ENCODE measurements at places on chromosomes 5 and 9.

- DNase-seq, result no peak
These were observed 77.9 kb upstream of the KLF9 start for GRCh38 chr9:70492319-70492777.

GRCh38 chr9:107000218-107000617 lies 137.3 kb downstream of the ZNF462 start:
- DNase-seq, result no peak

GRCh38 chr5:160461378-160461777 lies 39.7 kb downstream of the PTTG1 start:
- no peak for DNase-seq

DNA sequence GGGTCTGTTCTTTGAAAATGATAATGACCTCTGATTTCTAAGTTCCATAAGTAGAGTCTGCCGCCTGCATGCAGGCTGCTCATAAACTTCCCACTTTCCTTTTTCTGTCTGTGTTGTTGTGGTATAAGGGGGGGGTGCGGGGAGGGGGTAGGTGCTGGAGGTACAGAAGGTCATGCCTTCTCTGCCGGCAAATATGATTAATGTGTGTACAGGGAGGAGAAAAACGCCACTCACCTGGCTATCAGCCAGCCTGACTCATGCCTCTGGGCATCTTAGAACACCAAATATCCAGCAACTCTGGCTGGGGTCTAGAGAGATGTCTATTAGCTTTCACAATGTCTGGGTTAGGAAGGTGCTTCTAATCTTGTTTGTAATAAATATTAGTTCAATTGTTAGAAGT lies 128.3 kb downstream of the EFNA5 start:
- no peak for DNase-seq

- no peak for DNase-seq
These were observed 51.7 kb upstream of the SEMA6A start for GRCh38 chr5:116626272-116626723.

- DNase-seq, result no peak
These were observed 219.9 kb upstream of the TMEM161B start for GRCh38 chr5:88488561-88488960.

- DNase-seq, result no peak
These were observed 9.9 kb downstream of the ZNF618 start for GRCh38 chr9:113886026-113886369.

DNA sequence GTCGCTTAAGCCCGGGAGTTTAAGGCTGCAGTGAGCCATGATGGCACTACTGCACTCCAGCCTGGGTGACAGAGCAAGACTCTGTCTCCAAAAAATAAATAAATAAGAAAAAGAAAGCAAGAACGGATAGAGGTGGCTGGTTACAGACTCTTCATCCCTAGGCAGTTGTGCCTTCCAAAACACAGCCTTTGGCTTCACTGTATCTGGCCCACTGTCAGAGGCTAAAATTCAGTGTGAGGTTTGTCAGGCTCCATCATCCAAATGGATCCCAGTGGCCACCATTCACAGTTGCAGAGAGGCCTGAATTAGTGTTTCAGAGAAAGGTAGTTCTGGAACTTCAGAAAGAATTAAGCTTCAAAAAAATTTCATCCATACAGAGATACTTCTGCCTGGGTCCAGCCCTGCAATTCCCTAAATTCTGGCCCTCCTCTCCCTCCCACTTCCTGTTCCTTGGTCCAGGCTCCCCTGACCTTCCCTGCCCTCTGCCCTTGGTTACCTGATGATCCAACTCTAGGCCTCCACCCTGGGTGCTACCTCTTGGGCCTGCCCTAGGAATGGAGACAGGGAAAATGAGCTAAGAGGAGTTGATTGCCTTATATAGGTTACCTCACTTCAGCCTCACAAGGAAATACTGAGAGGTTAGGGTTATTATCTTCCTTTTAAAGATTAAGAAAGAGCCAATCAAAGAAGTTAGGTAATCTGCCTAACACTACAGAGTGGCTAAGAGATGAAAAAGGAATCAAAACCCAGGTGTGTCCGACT lies 97.2 kb upstream of the SLC44A1 start:
- DNase-seq, result no peak

GRCh38 chr9:18906656-18907395 lies 126.2 kb downstream of the SAXO1 start:
- no peak for DNase-seq

- peak; percentile 40 for DNase-seq
These were observed 270.1 kb upstream of the PTGER4 start for GRCh38 chr5:40409601-40410000.

DNA sequence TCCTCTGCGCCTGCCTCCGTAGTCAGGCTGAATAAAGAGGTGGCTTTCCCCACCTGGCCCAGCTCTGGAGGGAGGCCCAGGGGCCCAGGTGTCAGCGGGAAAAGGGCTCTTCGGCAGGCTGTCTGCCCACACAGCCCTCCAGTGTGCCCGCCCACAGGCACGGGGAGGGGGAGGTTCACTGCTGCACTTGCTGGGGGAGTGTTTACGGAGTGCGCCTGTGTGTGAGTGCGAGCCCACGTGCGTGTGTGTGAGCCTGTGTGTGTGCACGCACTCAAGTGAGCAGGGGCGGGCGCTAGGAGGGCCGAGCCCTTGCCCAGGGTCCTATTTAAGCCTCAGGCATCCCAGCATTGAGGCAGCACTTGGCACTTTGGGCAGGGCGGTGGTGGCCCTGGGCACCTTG lies 10.9 kb downstream of the DNLZ start:
- no peak for DNase-seq

DNA sequence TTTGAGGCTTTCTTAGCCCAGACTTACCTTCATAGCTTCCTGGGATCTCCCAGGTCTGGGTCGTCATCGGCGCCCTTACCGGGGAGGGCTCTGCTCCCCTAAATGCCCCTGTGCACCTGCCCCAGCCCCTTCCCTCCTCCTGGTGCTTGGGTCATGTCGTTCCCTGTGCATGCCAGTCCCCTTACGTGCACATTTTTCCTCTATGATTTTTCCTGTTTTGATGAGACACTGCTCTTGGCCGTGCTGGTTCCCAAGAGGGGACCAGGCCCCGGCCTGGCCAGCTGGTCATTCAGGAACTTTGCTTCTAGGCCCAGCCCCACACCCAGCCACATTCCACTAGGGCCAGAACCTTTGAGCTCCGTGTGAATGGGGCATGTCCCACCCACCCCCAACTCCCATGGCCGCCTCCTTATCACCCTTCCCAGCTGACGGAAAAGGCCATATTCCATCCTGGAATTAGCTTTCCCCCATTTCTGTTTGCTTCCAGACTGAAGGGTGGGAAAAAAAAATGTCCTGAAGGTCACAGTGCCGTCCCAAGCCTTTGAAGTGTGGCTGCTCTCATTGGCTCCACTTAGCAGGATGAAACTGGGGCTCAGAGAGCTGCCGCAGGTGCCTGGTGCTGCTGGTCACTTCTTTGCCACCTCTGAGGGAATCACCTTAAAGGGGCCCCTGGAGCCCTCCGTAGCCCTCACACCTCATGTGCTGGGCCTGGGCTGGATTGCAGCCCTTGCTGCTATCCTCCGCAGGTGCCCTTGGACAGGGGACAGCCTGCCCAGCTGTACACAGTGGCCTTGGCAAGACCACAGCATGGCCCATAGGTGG lies 25.1 kb downstream of the ERGIC1 start:
- no peak for DNase-seq

Data from CD4-positive, alpha-beta T cell treated with Interleukin-2 at 100 ng/mL for 4 hours (primary cell).